Stimulated activated CD4-positive, alpha-beta T cell treated with anti-CD3 and anti-CD28 coated beads, TNF-alpha, amount 100 ng/mL, for 1 hour (primary cell): ENCODE measurements at places on chromosomes 11 and 22.

- no peak for DNase-seq
Observed at GRCh38 chr11:45048870-45049691, 97.4 kb upstream of the PRDM11 start.

DNA sequence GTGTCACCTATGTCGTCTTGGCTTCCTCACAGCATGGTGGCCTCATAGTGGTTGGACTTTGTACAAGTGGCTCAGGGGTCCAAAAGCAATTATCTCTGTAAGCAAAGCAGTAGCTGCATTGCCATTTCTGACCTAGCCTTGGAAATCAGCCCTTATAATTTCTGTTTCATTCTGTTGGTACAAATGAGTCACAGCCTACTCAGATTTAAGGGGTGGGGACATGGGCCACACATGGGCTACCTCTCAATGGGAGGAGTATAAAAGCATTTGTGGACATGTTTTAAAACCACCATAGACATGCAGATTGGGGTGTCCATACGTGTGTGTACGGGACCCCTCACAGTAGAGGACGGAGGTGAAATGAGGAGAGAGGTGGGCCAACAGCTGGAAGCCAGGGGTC lies 41.6 kb downstream of the CHRDL2 start:
- no peak for DNase-seq

DNA sequence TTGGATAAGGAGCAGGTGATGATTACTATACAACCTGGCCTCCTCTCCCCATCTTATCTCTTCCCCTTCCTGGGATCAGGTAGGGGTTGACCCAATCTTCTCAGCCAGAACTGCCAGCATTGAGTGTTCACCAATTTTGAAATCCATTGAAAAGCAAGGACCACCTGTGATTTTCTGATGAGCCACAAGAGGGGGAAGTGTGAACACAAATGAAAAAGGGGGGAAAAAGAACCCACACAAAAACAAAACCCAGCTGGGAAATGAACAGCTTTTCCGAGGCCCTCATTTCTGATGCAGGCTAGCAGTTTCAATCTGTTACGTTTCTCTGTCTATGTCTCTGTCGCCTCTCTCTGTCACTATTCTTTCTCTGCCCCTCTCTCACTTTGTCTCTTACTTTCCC lies 161.9 kb downstream of the INSC start:
- DNase-seq = no peak

- DNase-seq = no peak
Observed at GRCh38 chr22:38353701-38354100, 36.5 kb upstream of the CSNK1E start.

DNA sequence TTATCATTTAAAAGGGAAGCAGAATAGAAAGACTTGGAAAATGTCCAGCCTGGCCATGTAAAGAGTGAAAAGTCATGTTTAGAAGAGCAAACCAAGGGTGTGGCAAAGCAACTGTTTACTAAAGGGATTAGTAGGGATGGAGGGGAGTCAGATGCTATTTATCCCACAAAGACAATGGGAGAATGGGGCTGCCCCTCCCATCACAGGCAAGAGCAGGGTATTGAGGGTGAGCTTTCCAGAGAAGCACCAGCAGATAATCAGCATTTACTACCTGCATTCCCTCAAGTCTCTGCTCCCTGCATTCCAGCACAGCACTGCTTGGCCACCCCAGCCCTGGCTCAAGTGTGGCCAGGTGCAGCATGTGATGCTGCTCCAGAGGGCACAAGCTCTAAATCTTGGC lies 18.5 kb upstream of the QSER1 start:
- DNase-seq = no peak

DNA sequence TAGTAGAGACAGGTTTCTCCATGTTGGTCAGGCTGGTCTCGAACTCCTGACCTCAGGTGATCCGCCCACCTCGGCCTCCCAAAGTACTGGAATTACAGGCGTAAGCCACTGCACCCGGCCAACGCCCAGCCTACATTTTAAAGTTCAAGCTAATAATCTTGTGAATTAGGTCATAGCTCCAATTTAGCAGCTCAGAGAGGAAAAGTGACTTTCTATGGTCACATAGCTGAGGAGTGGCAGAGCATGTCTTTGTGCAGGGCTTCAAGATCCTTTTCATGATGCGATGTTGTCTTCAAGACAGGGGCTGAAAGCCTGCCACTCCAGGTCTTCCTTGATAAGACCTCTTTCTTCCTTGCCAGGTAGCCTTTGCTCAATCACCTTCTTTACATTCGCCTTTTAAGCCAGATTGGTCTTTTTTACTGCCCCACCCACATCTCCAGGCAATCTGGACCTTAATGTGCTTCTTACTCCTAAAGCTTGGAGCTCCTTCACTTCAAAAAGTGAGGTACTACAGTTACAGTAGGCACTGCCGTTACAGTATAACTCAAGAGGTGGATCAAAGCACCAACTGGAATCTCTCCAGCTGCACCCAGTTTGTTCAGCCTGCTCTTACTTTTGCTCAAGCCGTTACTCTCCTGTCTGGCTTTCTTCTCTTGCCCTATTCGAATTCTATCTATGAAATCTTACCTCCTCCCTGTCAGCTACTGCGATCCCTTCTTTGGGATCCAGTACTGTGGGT lies 18.2 kb downstream of the YWHAH start:
- no peak for DNase-seq

- no peak for DNase-seq
Observed at GRCh38 chr11:108498046-108498815, at the start of gene POGLUT3. Gene POGLUT3 (minus strand): TSS chr11:108498384. CDS start chr11:108498366, 18 bp downstream.

DNA sequence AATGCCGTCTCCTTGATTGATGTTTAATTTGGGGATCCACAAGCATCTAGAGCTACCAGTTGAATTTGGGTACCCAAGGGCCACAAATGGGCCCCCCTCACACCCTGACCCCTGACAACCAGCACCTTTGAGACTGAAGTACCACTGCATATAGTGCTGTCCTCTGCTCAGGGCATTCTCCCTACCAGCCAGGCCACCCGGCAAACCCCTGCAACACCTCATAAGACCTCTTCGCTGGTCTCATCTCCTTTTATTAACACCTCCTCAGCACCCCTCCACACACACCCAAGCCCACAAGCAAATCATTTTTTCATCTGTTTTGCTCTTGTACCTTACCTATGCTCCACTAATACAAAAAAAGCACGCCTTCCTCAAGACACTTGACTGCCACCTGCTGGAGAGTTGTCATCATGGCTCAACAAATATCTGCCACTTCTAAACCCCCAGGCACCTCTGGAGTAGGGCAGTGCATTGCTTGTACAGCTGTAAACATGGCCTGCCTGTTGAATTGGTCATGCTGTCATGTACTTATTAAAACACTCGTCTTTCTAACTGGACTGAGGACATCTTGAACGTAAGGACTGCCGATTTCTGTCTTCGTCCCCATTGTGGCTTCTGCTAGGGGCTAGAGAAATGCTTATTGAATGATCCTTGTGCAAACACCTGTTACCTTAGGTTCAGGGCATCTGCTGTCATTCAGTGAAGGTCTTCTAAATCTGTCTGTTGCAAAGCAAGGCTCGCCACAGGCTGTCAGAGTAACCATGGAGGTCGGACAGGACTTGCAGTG lies 66.5 kb downstream of the BMAL1 start:
- peak; percentile 34 for DNase-seq

- no peak for DNase-seq
Observed at GRCh38 chr11:63719987-63720386, 38.7 kb downstream of the RTN3 start.

DNA sequence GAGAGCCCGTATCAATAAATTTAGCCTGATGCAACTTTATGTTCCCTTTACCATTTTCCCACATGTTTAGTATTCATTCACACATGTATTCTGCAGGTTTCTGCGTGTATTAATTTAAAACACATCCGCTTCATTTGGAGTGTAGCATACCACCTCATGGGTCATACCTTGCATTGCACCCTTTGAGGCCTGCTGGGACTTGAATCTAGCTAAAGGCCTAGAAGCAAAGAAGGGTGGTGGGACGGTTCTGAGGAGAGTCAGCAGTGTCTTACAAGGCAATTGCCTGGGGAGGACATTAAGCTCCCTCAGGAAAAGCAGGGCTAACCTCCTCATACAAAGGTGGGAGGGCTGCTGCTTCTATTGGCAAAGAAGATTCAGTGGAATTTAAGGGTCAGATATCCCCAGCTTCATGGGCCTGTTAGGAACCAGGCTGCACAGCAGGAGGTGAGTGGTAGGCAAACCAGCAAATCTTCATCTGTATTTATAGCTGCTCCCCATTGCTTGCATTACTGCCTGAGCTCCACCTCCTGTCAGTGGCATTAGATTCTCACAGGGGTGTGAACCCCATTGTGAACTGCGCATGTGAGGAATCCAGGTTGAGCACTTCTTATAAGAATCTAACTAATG lies 15.9 kb upstream of the SNX19 start:
- DNase-seq = no peak
